NCI-H1417 treated with DMSO at 0.1 percent for 48 hours (cell line): ENCODE measurements at places on chromosomes 11 and 22.

DNA sequence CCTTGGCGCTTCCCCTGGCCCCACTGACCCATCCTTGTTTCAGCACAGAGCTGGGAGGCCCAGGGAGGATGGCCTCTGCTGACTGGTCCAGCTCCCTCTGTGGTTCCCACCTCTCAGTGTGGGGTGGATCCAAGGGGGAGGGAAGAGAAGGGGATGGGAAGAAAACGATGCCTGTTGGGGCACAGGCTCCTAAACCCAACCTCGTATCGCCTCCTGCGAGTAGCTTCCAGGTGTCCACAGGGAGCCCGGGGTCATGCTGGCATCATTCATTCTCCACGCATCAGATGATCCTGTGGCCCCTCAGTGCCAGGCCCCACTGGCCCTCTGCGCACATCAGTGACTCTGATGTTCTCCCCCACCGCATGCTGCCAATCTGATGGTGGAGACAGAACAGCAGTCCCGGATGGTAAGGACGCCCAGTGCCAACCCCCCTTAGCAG, 5.1 kb downstream of the MYEOV start:
- DNase-seq, result no peak

DNA sequence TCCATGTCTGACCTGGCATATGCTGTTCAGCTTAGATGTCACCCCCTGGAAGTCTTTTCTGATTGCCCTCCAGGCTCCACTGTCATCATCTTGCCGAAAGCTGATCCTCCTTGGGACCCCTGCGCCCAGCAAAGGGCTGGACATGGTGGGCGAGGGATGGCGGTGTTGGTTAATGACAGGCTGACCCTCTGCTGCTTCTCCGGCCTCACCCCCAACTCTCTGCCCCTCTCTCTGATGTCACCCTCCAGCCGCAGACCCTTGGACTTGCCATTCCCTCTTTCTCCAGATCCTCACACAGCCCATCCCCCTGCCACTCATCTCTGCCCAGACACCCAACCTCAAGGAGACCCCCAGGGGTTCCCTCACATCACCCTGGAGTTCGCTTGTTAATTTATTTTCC, 2.3 kb downstream of the EHBP1L1 start:
- DNase-seq, result no peak

DNA sequence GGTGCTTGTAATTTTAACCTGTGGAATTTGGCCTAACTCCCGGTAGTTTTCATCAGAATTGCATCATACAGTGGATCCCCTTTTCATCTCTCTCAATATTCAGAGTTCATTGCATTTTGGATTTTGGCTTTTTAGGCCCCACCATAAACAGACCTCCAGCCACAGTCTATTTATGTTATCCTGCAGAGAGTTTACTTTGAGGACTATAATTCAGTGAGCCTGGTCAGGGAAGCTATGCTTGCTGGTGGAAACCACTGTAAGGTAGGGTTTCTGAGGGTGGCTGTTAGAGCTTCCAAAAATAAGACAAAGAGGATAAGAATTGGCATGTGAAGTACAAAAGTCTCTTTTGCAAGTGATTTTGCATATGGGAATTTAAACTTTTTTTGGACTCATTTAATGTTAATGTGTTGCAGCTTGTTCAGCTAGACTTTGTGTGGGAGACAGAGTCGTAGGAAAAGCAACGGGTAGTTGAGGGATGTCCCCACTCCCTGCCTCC, 34.8 kb upstream of the DDI1 start:
- DNase-seq, result no peak

- DNase-seq, result no peak
Observed at GRCh38 chr22:30132290-30132996, 52.2 kb downstream of the HORMAD2 start.

GRCh38 chr22:38735465-38736256, 20.1 kb downstream of the SUN2 start:
- no peak for DNase-seq

DNA sequence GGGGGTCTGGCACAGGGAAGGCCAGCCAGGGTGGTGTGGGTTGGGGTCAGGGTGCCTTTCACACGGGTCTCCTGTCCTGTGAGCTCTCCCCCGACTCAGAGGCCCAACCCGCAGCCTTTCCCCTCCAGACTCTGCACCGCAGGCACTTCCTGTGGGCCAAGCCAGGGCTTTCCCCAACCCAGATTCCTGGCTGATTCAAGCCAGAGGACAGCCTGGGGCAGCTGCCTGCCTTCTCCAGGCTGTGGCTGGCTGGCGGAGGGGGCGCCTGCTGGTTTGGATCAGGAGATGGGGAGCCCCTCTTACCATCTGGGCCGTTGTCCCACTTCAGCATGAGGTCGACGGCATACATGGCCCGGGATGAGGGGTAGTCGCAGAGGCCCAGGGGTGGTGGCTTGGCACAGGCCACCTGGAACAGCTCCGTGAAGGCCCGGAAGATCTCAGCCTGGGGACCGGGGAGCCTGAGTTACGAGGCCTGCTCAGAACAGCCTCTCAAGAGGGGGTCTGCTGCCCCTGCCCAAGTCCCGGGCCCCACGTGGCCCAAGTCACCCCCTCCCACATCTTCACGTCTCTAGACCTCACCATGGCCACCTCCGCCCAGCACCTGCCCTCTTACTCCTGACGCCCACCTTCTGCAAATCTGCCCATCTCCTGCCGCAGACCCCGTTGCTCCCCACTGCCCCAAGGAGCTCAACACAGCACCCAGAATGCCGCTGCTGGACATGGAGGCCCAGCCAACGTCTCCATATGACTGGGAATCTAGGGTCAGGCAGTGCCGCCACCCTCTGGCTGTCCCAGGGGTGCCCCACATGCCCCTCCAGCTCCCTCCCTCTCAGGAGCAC, 17.3 kb downstream of the TSPO start:
- no peak for DNase-seq

DNA sequence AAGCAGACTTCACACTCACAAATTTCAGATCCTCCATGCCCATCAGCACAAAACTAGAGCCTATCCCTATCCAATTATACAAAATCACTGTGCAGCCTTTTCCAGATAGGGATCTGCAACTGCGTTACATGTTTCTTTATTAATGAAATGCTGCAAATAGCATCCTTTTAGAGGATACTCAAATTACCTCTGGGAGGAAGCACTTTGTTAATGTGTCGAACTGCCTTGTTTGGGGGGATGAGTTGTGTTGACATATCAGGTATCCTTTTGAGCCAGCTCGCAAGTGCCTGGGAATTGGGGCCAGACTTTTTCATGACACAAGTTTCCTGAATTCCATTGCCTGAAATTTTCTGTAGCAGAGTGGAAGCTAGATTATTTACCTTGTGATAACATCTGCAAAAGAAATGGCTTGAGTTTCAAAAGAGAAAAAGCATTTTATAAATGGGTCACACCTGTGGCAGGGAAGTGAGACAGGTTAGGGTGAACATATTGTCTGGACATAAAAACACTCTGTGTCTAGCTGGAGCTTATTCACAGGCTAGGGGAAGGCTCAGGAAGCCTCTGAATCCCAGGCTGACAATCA, 299.1 kb upstream of the MTNR1B start:
- no peak for DNase-seq

DNA sequence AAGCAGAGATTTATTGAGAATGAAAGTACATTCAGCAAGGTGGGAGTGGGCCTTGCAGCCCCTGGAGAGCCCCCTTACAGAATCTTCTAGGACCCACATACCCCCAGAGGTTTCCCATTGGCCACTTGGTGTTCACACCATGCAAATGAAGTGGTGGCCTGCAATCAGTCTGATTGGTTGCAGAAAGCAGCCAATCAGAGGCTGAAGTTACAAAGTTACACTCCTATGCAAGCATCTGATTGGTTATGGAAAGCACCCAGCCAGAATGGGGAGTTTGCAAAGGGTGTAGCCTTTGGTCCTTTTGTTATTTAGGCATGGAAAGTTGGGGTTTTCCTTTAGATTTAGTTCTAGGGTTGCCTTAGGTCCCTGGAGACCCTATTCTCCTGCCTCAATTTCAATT, 34.9 kb downstream of the UVRAG start:
- DNase-seq, result no peak

DNA sequence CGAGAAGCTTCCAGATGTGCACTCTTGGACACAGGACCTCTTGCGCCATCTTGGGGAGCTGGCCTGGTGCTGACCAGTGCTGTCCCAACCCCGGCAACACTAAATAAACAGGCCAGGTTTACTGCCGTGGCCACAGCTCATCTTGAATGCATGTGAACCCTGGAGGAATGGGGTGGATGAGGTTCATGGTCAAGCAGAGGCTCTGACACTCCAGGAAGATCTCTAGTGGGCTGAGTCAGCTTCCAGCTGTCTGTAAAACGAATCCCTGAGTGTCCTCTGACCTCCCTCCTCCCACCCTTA, 51.8 kb downstream of the ALX4 start:
- DNase-seq, result no peak

- no peak for DNase-seq
Observed at GRCh38 chr11:33000181-33000580, 15.5 kb upstream of the DEPDC7 start.

DNA sequence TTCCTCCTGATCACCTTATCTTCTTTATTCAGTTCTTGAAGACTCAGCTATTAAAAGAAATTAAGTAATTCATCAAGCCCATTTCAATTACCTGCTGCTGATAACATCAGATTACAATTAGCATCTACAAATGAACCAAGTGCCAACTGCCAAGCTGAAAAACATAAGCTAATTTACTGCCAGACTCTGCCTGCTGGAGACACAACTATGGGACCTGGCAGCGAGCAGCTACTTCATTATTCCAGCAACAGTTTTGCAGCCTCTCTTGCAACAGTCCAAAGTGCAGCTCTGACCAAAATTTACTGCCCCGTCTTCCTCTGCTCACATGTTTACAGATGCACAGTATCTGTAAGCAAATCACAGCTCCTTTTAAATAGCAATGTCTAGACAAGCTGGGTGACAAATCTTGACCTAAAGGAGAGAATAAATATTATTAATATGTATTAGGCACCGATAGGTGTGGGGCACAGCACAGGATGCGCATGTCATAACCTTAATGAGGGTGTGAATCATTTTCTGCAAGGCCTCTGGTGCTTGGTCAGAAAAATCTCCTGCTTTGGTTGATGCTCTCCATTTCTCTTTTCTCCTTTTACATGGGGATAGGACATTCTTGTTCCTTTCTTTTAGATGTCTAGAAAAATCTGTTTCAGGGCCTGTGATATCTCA, 232.2 kb upstream of the PITPNB start:
- DNase-seq, result no peak

DNA sequence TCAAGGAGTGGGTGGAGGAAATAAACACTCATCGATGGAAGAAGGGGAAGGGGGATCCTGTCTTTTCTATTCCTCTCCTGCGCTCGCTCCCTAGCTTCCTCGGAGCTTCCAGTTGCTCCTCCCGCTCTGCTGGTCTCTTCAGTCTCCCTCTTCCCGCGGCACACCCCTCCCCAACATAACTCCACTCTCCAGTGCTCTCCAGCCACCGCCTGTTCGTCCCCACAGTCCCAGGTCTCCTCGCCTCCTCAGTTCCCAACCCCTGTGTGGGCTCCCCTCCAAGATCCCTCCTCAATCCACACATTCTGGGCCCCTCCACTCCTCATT, 438 bp downstream of the ZW10 start:
- DNase-seq, result no peak

- peak; percentile 52 for DNase-seq
Observed at GRCh38 chr22:32707971-32708370, 93.5 kb upstream of the TIMP3 start.

DNA sequence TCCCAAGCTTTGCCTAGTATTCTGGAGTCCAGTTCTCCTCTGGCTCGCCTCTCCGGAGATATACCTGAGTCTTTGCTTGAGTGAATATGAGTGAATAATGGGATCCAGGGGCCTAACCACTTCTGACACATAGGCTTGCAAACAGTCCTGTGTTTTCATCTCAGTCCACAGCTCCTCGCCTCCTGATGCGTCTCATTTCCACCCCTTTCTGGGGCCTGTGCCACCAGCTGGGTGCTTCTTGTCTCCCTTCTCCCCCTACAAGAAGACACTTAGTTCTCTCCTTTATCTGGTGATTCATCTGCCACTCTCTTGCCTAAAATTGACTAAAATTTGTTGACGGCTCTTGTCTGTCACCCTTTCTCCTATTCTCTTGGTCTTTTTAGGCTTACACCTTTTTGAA, 44.6 kb downstream of the SFI1 start:
- no peak for DNase-seq

DNA sequence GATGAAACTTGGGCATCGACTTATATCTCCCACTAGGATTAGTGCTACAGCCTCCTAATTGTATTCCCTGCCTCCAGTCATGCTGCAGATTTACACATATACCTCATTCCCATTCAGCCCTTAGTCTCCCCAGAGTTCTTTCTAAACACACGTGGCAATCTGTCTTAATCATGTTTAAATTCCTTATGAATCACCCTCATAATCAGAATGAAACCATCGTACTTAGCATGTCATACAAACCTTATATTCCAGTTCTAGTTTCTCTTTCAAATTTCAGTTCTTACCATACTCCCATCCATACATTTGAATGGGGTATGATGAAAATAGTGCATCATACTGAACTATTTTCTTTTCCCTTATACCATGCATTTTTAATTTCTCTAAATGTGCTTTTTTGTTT, 6.0 kb upstream of the OR10A2 start:
- DNase-seq, result no peak

GRCh38 chr11:130593064-130593463, 144.6 kb downstream of the ADAMTS15 start:
- no peak for DNase-seq

- DNase-seq, result no peak
Observed at GRCh38 chr11:22681281-22681812, 14.9 kb downstream of the GAS2 start.

GRCh38 chr11:120332822-120333716, 3.1 kb upstream of the ARHGEF12 start:
- DNase-seq, result no peak

- no peak for DNase-seq
Observed at GRCh38 chr11:105022527-105022926, 441 bp downstream of the CASP5 start.

DNA sequence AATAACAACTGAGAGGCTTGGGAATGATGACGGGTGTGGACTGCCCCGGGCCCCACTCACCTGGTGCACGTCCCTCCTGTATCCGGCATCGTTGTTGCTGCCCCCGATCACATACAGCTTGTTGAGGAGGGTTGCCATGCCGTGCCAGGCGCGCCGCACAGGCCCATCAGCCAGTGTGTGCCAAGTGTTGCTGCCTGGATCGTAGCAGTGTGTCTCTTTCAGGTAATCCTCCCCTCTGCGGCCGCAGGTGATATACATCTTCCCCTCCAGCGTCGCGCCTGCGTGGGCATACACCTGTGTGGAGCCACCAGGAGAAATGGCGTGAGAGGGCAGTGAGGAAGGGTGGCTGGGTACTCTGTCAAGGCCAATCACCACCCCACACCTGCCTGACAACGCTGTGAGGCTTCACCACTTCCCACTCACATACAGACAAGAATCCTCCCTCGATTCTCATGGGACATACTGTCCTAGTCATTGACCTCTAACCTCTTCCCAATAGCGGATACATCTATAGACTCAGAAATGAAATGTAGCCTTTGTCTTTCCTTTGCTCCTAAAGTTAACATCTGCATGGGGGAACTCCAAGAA, 8.9 kb upstream of the SCARF2 start:
- no peak for DNase-seq

GRCh38 chr11:20041499-20041898, 118.8 kb downstream of the DBX1 start:
- no peak for DNase-seq

- DNase-seq, result no peak
Observed at GRCh38 chr11:72524711-72525110, 90.4 kb upstream of the CLPB start.
